ENCODE measurements at places on chromosomes 2 and 18.

DNA sequence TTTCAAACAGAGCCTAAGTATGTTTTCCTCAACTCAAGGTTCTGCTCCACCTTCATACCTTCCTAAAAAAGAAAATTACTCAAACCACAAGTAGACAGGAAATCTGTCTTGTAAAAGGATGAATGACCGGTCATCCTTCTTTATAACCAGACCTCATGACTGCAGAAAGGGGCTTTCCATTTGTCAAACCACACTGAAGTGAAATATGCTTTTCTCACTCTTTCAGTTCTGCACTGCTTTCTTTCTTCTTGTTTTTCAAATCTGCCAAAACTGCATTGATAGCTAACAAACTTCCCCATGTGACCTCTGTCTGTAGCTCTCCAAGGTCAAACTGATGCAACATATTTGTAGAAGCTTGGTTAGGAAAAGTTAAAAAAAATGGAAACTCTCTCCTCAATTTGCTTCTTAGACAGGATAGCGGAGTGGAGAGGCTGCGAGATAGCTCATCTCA lies 308.9 kb upstream of the CCDC68 start:
- no peak for DNase-seq

DNA sequence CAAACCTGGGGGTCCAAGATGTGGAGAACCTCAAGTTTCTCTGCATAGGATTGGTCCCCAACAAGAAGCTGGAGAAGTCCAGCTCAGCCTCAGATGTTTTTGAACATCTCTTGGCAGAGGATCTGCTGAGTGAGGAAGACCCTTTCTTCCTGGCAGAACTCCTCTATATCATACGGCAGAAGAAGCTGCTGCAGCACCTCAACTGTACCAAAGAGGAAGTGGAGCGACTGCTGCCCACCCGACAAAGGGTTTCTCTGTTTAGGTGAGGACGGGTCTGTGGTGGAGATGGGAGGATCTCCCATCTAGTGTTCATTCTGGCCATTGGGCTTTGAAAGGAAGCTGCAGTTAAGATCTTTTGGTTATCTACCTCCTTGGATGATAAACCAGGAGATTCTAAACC lies 2.9 kb downstream of the CASP10 start:
- DNase-seq = no peak

- no peak for DNase-seq
Observed at GRCh38 chr2:48600917-48601316, 16.7 kb upstream of the GTF2A1L start.

- DNase-seq = no peak
Observed at GRCh38 chr2:72851333-72851732, 25.5 kb upstream of the EXOC6B start.

- no peak for DNase-seq
Observed at GRCh38 chr18:9739516-9739915, 31.4 kb downstream of the RAB31 start.

DNA sequence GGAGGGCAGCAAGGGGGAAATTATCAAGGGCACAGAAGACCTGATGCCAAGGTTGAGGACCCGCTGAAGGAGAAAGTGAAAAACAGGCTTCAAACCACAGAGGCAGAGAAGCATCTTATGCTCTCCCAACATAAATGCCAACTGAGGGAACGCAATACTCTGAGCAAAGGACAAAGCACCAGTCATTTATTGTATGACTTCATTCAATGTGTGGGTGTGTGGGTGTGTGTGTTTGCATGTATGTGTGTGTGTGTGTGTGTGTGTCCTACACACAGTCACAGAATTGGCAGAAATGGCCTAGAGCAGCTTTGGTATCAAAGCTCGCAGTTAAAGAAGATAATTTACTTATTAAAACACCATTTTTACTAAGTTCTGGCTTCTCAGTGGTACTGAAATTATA lies 51.4 kb downstream of the UXS1 start:
- no peak for DNase-seq

GRCh38 chr18:5250603-5251002 lies 44.9 kb downstream of the ZBTB14 start:
- no peak for DNase-seq

- DNase-seq = no peak
Observed at GRCh38 chr2:32495139-32495538, 132.7 kb upstream of the TTC27 start.

DNA sequence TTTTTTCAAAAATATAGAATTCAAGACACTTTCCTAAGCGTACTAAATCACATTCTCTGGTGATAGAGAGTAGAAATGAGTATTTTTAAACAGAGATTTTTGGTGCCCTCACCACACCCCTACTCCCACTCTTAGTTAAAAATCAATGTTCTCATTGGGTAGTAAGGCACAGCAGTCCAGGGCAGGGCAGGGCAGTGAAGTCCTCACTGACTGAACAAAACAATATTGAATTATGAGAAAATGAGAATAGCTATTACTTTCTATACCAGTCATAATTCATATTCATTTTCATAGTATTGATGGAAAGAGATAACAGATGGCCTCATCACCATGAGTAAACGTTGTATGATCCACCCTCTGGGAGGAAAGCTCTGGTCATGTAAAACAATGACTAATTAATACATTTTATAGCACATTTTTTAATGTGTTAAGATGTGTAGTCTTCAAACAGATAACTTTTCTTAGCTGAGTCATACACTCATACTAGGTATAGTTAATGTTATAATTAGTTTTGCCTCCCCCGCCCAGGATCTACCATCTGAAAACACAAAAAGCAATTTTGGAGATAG lies 686.1 kb downstream of the KCNJ3 start:
- no peak for DNase-seq

DNA sequence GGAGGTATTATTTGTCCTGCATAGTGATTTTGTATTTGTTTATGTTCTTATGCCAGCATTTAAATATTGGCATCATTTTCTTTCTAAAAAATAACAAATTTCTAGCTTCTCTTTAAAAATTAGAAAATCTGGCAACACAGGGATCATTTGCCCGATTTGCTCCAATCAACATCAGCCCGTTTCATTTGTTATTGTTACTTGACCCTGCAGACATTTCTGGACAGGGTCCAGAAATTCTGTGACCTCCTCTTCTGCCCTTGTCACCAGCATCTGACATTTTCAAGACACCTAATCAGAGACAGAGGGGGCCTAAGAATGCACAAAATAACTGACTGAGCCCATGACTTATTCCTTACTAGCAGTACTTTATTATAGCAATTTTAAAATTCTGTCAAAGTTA lies 253.3 kb downstream of the MREG start:
- no peak for DNase-seq

DNA sequence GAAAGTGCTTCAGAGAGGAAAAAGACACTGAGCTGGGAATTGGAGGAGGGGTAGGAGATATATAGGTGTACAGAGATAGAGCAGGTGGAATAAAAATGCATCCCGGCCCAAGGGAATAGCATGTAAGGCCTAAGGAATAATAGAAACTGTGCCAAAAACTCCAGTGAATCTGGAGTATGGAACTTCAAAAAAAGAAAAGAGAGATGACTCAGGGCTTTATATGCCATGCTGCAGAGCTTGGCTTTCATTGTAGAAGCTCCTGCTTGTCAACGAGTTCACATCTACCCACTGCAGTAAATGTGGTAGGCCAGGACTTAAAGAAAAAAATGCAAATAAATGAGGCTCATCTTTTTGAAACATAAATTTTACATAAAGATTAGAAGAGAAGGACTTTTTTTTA lies 131.8 kb downstream of the MREG start:
- DNase-seq = no peak

- no peak for DNase-seq
Observed at GRCh38 chr2:77519888-77520506, 2.2 kb downstream of the LRRTM4 start.

DNA sequence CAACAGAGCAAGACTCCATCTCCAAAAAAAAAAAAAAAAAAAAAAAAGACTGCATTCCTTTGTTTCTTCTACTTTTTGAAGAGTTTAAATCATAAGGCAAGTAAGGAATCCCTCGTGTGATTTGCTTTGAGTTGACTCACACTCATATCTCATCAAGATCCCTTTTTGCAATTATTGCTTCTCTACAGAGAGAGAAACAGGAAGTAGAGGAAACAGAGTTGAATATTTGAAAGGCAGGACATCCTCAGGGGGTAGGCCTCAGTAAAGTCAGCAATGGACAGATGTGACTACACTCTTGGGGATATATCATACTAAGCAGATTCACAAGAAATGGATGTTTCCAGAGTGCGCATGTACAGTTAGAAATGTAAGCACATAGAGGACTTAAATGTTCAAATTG lies 11.2 kb upstream of the EFR3B start:
- no peak for DNase-seq

GRCh38 chr18:46334868-46335281 lies 230.7 kb downstream of the HAUS1 start:
- no peak for DNase-seq

DNA sequence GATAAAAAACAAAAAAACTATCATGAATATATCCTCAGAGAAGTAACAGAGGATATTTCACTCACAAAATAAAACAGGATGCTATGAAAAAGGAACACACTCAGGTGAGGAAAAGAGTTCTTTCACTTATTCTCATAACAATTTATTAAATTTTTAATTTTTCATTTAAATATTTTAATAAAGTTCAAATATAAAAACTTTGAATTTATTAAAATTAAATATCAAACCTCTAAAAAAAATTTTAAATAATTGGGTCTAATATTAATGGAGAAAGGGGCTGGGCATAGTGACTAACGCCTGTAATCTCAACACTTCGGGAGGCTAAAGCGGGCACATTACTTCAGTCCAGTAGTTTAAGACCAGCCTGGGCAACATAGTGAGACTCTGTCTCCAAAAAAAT lies 10.1 kb downstream of the THADA start:
- no peak for DNase-seq

- DNase-seq = no peak
Observed at GRCh38 chr2:139885921-139886498, 1105.8 kb upstream of the NXPH2 start.

DNA sequence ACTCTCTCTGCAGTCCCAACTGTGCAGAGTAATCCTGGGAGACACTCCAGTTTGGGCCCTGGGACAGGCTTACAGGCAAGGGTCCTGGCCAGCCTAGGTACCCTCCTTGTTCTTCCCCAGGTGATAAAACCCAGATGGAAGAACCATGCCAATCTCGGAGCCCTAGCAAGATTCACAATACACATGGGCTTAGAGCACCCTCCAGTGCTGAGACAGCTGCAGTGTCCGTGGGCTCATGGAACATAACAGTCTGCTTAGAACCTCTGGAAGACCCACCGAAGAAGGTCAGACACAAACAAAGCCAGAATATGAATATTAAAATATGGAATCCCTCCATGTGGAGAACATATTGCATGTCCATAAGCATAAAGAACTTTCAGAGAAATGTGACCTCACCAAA lies 568.1 kb downstream of the KCNJ3 start:
- DNase-seq = no peak

DNA sequence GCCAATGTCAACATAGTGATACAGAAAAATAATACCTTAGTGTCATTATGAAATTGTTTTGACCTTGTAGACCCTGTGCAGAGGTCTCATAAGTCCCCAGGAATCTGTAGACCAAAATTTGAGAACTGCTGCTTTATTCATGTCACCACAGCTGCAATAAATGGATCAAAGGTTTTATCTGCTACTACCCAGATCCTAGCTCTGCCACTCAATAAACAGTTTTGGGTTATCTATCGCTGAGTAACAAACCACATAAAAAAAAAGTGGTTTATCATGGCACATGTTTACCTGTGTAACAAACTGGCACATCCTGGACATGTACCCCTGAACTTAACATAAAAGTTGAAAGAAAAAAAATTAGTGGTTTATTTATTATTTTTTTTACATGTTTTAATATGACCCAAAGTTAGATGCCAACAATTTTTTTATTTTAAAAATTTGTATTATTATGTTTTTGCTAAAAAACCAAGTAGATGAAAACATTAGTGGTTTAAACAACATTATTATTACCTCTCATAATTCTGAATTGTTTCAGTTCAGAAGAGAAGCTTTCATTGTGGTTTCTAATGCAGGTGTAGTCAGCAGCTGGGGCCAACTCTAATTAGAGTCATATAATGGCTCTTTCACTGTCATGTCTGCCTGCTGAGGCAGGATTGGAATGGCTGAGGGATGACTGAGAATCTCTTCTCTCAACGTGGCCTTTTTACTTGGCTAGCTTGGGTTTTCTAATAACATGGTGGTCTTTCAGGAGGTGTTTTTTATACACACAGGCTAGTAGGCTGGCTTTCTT lies 103.3 kb upstream of the SLC38A11 start:
- no peak for DNase-seq

Data from activated naive CD4-positive, alpha-beta T cell treated with anti-CD3 and anti-CD28 coated beads, Interleukin-2, amount 50 U/mL, for 16 hours (primary cell).